CD8-positive, alpha-beta T cell (primary cell): ENCODE measurements at places on chromosomes 7 and 10.

DNA sequence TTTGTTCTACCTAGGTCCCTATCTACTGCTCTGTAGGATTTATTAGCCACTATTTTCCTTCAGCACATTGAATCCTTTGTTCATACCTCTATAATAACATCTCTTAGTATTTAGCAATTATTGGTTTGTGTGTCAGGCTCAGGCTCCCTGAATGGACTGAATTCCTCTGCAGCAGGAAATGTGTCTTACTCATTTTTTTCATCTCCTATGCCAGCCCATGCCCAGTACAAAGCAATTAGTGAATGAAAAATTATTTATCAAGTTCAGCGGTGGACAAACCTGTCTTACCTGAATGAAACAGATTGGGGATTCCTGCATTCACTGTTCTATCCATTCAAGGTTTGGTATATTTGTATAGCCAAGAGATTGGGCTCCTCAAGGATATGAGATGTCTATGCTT is 53.7 kb downstream of the C1GALT1 start:
- no peak for DNase-seq

- DNase-seq: no peak
These were observed 46.1 kb downstream of the ZCCHC24 start for GRCh38 chr10:79399223-79399831.

DNA sequence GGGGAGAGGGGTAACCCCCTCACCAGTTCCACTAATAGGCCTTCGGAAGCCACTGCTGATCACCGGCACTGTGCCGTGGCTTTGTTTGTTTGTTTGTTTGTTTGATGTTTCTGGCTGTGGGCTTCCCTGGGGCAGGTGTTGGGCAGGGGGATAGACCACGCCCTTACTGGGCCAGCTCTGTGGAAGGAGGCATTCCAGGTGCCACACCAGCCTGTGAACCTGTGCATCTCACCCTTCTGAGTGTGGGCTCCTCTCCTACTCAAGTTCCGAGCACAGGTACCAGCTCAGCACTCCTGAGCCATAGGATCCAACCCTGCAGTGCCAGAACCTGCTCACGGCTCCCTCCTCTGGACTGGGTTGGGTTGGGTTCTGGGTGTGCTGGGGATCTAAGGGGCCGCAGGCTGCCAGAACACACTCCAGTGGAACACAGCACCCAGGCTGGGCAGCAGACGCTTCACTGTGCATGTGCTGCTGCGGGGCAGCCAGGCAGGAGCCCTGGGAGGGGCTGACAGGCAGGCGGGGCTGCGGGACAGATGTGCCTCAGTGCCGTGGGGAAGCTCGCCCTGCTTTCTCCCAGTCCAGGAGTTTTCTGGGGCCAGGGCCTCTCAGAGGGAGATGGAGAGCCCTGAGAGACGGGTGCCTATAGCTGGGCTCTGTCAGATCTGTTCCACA is 1053.9 kb downstream of the CNTNAP2 start:
- DNase-seq: no peak

GRCh38 chr10:96497391-96497790 is 16.3 kb downstream of the TLL2 start:
- no peak for DNase-seq

DNA sequence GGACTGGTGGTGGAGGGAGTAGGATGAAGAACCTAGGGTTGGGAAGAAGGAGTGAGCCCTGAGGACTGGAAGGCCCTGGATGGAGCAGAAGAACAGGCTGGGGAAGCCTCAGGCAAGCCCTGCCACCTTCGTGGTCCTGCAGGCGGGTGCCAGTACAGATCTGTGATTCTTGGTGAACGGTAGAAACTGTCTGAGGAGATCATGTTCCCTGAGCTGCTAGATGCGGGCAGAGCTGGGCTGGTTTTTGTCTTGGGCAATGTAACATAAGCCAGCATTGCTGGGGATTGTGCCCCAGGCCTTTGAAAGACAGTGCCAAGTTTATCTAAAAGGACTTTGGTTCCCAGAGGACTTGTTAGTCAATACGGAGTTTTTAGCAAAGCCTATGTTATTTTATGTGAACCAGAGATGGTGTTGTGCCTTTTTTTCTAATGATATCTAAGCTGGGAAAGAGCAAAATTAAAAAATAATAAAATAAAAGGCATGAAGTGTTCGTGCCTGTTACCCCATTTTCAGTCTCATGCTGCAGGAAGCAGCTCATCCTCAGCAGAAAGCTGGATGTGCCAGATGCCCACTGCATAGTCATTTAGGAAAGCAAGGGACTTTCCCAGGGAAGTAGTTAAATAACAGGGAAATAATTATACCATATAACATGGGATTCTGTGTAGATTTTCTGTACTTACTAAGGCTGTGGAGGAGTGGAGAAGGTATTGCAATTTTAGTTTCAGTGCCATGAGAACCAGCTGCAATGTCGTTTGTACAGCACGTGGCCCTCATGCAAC is 24.4 kb upstream of the FIGNL1 start:
- no peak for DNase-seq

- DNase-seq: no peak
These were observed 407.2 kb upstream of the SHH start for GRCh38 chr7:156219307-156220077.

DNA sequence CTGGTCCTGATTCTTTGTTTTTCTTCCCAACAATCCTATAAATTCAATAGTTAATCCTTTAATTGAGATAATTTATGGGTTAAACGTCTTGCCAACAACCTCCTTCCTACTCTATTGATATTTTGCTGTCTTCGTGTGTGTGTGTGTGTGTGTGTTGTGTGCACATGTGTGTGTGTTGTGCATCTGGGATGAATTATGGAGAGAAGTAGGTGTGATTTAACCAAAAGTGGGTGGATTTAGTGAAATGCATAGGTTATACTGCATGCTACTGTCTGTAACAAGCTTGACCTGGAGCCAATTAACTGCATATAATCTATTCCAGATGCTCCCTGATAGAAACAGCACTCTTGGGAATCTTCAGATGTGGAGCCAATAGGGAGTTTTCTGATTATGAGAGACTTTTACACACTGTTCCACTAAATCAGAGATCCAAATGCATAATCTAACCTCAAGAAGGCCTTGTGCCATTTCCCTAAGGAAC is 61.2 kb downstream of the SEMA3D start:
- no peak for DNase-seq

DNA sequence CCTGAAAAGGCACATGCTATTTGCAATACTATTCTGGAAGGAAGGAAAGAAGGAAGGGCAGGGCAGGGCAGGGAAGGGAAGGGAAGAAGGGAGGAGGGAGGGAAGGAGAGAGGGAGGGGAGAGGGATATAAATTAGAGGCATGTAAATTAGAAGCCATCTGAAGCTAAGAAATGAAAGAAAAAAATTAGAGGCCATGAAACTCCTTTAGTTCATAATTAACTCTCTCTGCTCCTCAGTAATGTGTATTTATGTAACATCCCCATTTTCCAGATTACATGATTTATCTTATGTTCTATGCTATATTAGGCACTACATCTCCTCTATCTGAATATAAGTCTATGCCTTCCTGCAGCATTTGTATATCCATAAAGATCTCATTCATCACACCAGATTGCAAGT is 12.7 kb upstream of the JCAD start:
- no peak for DNase-seq

DNA sequence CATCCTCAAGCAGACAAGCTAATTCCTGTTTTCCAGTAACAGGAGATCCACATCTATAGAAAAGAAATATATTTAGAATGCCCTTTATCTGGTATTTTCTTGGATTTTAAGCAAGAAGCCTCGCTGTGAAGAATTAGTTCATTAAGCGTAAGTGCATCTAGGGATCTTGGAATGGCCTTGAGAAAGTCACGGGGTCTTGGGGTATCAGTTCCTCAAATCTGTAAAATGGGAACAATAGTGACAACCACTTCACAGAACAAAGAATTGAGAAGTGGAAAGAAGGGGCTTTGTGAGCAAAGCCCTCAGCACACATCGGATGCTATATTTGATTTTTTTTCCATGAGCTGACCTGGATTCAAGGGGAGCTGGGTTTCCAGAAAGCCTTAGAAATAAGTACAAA is 32.3 kb upstream of the WDFY4 start:
- no peak for DNase-seq

- DNase-seq: no peak
These were observed 44.3 kb upstream of the SEMA3E start for GRCh38 chr7:83693256-83693655.

- DNase-seq: no peak
These were observed 87.0 kb downstream of the ARMH3 start for GRCh38 chr10:101968940-101969321.

DNA sequence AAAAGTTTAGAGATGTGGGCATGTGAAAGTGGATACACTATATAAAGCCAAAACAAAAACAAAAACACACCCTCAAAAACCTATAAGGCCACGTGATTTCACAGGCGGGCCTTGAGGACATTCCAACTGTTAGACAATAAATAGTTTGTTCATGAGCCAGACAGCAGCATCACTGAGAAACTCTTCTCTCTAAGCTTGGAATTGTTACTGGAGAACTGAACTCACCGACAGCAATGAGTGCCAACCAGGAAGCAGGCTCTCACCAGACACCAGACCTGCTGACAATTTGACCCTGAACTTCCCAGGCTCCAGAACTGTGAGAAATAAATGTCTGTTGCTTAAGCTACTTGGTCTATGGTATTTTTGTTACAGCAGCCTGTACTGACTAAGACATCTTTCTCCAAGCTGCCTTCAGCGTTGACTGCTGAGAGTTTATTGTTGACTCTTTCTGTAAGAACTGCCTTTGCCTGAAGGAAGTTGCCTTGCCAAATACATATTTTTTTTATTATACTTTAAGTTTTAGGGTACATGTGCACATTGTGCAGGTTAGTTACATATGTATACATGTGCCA is 107.5 kb downstream of the EPDR1 start:
- no peak for DNase-seq

DNA sequence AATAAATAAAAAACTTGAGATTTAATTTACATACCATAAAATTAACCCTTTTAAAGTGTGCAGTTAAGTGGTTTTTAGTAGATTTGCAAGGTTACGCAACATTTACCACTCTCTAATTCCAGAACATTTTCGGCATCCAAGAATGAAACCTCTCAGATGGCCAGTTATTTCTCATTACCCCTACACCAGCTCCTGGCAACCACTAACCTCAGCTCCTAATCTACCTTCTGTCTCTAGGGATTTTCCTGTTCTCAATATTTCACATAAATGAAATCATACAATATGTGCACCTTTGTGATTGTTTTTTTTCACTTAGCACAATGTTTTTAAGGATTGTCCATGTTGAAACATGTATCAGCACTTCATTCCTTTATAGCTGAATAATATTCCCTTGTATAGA is 45.1 kb downstream of the INPP5F start:
- DNase-seq: no peak

DNA sequence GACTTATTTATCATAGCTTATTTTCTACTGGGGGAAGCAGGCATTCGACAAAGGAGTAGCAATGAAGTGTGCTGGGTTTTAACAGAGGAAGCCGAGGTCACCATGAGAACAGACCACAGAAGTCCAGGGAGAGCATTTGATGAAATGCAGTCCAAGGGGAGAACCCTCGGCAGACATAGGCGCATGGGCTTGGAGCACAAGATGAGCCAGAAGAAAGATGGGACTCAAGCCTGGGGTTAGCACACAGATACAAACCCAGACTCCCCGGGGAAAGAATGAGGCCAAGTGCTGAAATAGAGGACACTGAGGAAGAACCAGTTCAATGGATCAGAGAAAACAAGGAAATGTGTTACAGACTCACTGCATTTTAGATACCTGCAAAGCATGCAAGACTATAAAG is 209.5 kb downstream of the FAM107B start:
- no peak for DNase-seq

- no peak for DNase-seq
These were observed 722.8 kb downstream of the AUTS2 start for GRCh38 chr7:70321016-70321590.

GRCh38 chr7:107846324-107846723 is 43.3 kb upstream of the SLC26A3 start:
- DNase-seq: no peak
